ENCODE measurements at places on chromosomes 1 and 21.

- peak; percentile 25 for DNase-seq
Measured at GRCh38 chr1:119101563-119101962, 38.9 kb downstream of the WARS2 start.

GRCh38 chr1:43071241-43071640 is 100.8 kb downstream of the EBNA1BP2 start:
- DNase-seq = no peak

DNA sequence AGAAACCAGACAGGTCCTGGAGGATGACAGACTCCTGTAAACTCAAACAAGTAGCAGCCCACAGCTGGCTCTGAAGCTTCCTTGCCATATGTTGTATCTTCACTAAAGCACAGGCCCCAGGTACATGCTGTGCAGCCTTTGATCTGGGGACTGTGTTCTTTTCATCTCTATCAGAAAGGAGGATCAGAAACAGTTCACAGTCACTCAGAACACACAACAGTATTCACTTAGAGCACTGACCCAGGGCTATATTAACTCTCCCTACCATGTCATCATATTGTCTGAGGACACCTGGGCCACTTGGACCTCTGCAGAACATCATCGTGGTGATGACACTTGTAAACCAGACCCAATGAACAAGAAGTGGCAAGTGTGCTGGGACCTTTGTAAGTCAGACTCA is 222.0 kb downstream of the SETD4 start:
- DNase-seq = no peak

DNA sequence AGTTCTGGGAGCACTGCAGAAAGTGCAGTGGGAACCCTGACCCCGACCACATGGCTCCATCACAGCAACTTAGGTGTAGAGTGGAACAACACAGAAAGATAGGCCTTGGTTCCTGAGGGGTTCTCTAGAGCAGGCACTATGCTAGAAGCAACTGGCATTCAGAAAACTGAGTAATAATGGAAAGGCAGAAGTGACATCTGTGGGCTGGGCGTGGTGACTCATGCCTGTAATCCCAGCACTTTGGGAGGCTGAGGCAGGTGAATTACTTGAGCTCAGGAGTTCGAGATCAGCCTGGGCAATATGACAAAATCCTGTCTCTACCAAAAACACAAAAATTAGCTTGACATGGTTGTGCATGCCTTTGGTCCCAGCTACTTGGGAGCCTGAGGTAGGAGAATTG is 5.3 kb downstream of the MRPS15 start:
- no peak for DNase-seq

GRCh38 chr1:235851939-235852338 is 14.8 kb downstream of the LYST start:
- DNase-seq = no peak

DNA sequence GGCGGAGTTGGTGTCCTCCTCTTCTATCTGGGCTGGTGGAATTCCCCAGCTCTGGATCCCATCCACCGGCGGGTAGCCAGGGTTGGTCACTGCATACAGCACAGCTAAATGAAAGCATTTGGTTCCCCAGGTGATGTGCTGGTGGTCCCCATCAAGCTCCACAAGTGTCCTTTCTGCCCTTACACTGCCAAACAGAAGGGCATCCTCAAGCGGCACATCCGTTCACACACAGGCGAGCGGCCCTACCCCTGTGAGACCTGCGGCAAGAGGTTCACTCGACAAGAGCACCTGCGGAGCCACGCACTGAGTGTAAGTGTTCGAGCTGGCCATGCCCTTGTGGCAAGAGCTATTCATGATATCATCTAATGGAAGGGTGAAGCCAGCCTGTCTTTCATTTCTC is 15.9 kb downstream of the ZBTB8B start:
- DNase-seq = no peak

- no peak for DNase-seq
Measured at GRCh38 chr1:223109581-223110026, 33.4 kb downstream of the TLR5 start.

GRCh38 chr1:215637041-215637573 is 70.0 kb downstream of the KCTD3 start:
- peak; percentile 13 for DNase-seq
